ENCODE measurements at places on chromosomes 3 and 15.

DNA sequence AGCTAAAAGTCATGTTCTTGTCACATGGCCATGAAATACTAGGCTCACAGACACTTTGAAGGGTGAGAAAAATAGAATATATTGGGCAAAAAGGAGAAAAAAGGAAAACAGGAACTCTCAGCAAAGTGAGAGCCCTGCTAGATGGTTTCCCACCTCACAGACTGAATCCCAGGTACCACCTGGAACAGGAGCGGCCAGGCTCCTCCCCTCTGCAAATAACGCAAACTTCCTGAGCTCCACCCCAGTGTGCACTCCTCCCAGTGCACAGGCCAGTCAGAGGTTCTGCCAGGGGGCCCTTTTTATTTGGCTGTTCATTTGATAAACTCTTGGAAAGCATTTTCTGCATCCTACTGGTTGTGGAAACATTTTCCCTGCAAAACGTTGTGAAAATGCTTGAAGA is 780.4 kb downstream of the TBL1XR1 start:
- DNase-seq = no peak

DNA sequence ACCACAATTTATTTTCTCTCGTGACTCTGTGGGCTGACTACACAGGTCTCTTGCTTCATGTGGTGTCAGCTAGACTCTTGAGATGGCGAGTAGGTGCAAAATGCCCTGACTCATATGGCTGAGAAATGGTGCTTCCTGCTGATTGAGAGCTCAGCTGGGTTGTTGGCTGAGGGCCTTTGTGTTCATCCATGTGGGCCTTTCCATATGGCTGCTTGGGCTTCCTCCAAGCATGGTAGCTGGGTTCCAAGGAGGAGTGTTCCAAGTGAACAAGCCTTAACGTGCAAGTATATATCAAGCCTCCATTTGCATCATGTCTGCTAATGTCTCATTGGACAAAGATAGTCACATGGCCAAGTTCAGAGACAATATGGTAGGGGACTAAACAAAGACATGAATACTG is 164.0 kb downstream of the PDCD6IP start:
- DNase-seq = no peak

DNA sequence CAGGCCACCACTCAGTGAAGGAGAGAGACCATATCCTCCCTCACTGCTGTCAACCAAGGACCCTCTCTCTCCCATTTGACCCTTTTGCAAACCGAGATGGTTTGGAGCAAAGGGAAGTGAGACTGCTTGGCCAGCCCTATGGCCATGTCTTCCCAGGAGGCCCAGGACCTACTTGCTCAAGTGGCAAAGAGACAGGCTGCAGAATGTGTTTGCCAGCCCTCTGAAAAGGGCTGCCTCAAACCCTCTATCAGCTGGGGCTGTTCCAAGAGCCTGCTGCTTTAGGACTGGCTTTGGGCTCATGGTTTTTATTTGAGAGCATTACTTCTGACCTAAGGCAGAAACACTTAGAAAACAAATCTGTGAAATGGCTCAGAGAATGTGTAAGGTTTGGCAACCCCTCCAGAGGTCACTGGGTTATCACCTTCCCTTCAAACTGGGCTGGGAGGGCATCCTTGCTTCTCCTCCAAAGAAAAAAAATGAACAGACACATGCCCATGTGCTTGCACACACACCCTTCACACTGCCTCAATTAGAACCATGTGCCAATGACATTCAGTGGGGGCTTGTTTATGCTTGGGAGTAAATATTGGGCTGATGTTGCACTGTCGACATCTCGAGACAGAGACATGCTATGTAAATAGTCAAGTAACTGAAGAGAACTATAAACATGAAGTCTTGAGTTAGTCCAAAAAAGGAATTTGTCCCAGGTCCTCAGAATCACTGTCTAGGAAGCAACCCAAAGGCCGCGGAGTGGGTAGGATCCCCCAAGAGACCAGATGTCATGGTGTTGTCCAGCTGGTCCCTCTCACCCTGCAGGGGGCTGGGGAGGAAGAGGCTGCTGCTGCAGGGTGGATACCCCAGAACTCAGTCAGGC is 49.8 kb upstream of the CTDSPL start:
- DNase-seq = no peak

- peak; percentile 16 for DNase-seq
Measured at GRCh38 chr15:43285609-43286037, 18.9 kb upstream of the TGM5 start.

DNA sequence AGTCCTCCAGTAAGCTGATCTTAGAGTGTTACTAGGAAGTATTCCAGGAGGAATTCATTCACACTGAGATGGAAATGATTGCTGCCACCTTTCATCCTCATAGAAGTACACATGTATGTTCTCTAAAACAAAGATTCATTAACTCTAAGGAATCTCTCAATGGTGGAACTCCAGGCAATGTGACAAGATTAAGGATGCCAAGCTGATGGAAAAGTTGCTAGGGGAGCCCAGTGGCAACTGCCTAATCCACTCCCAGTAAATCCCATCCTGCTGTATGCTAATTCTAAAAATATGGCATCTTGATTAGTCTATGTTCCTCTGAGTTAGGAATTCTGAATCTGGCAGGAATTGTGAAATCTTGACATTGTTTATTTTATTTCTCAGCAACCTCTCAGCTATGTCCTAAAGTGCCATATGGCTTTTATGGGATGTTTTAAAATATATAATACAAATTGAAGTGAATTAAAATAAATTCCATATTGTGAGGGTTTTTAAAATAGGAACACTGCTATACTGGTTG is 210.0 kb upstream of the TRIM42 start:
- no peak for DNase-seq

DNA sequence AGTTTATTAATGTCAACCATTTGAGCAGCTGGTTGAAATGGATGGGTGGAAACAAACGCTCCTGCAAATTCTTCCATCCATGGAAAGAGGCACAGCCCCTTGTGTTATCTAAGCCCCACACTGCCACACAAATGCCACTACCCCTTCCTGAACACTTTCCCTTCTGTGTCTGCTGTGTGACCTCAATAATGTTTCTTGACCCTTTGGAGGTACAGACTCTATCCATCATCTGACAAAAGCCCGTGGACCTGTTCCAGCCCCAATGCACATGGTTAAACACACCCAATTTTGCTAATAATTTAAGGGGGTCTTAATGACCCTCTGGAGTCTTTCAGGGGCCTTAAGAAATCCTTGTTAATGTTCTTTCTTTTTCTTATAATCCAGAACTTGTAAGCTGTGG is 482.2 kb upstream of the CFAP20DC start:
- no peak for DNase-seq

DNA sequence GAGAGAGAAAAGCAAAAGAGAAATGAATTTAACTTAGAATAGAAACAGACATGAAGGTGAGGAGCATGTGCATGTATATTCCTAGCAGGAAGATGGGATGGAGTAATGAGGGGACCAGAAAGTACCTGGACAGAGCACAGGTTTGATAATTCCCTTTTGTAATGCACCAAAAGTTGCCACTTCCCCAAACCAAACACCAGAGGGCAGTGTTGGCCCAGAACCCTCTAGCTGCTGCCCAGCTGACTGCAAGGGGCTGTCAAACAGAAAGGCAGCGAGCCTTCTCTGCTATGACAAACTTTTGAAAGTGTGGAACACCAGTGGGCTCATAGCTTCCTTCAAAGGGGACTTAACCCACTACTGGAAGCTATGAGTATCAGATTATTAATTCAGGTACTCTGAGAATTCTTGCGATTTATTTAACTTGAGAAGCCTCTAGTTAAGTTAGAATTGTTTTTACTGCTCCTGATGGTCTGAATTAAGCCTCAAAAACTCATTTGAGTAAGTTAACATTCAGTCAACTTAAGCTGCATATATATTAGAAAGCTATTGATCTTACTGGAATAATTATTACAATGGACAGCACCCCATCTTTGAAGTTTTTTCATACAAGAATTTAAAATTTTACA is 234.9 kb downstream of the NEK10 start:
- peak; percentile 4 for DNase-seq

- DNase-seq = no peak
Measured at GRCh38 chr3:19744047-19744446, 190.0 kb downstream of the EFHB start.

DNA sequence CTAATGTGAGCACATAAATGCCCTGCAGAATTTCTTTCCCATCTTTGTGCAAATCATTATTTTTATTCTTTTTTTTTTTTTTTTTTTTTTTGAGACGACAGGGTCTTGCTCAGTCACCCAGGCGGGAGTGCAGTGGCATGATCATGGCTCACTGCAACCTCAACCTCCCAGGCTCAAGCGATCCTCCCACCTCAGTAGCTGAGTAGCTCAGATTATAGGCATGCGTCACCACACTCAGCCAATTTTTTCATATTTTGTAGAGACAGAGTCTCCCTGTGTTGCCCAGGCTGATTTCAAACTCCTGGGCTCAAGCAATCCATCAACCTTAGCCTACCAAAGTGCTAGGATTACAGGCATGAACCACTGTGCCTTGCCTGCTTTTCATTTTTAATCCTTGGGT is 22.9 kb downstream of the DAG1 start:
- no peak for DNase-seq

DNA sequence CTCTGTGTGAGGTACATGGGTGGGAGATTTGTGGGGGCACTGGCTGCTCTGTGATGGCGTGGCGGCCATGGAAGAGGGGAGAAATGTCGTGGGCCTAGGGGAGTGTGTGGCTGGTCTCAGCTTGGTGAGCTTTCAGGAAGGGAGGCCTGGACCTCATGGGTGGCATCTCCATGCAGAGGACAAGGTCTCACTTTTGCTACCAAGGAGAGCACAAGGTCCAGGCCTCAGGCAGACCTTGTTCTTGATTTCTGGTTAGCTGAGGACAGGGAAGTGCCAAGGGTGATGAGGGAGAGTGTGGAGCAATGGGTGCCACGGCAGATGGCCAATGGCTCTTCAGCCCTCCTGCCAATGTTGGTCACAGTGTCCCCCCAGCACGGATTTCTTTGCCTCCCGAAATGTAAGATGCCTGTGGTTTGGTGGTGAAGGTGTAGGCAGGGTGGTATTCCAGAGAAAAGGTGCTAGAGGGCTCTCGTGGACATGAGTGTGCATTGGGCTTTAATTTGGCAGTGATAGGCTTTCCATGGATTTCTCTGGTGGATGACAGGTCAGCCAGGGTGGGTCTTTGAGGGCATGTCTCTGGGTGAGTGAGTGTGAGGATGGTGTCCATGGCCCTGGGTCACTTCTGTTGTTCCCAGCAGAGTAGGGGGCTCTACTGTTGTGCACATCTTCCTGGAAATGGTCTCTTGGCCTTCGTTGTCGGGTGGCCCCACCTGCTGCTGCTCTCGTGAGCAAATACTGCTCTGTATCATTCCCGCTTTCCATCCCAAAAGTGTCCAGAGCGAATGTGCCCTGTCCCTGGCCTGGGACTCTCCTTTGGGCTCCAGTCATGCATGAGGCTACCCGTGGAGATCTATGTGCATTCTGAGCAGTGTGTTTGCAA is 108.0 kb downstream of the SNRPN start:
- DNase-seq = no peak

DNA sequence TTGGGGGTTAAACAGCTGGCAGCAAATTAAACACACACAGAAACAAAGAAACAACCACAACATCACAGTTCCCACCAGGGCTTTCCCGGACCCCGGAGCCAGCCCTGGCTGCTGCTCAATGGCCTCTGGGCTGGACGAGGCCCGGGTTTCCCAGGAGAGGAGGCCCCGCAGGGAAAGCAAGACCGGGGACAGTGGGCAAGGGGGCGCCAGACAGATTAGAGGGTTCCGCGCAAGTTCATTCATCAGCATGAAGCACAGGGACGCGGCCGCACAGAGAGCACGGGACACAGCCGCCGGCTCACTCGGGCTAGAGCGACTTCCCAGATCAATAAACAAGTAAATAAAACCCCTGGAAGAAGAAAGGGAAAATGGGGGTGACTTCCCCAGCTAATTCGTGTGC is 66.4 kb upstream of the RPL32 start:
- DNase-seq = no peak

- no peak for DNase-seq
Measured at GRCh38 chr3:139675327-139675726, 2.4 kb downstream of the NMNAT3 start.

DNA sequence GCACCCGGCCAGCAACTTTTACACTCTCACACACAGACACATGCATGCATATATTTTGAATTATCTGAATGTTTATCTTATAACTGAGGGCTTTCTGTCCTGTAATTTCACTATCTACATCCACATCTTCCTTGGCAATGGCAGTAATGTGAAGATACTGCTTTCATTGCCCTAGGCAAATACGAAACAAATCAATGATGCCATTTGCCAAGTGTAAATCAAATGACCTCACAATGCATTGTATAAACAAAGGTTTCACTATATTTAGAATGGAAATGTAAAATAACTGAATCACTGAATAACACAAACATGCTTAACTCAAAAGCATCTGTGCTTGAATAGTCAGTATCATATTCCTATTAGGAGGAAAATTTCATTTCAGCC is 455.6 kb downstream of the TBL1XR1 start:
- DNase-seq = no peak

- DNase-seq = no peak
Measured at GRCh38 chr3:185423178-185423577, 60.2 kb downstream of the MAP3K13 start.

DNA sequence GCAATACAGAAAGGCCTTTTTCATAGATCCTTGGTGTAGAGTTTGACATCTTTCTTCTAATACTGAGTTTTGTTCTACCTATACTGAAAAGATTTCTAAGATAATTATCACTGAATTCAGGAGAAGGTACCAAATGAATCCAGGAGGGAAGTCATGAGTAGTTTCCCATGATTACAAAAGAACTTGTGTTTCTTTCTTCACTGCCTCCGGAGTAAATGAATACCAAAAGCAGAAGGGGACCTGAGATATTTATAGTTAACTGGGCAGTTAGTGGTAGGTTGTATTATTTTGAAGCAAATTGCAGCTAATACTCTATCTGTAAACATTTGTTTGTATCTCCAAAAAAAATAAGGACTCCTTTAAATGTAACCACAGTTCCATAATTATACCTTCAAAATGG is 175.4 kb downstream of the SUCNR1 start:
- DNase-seq = no peak

DNA sequence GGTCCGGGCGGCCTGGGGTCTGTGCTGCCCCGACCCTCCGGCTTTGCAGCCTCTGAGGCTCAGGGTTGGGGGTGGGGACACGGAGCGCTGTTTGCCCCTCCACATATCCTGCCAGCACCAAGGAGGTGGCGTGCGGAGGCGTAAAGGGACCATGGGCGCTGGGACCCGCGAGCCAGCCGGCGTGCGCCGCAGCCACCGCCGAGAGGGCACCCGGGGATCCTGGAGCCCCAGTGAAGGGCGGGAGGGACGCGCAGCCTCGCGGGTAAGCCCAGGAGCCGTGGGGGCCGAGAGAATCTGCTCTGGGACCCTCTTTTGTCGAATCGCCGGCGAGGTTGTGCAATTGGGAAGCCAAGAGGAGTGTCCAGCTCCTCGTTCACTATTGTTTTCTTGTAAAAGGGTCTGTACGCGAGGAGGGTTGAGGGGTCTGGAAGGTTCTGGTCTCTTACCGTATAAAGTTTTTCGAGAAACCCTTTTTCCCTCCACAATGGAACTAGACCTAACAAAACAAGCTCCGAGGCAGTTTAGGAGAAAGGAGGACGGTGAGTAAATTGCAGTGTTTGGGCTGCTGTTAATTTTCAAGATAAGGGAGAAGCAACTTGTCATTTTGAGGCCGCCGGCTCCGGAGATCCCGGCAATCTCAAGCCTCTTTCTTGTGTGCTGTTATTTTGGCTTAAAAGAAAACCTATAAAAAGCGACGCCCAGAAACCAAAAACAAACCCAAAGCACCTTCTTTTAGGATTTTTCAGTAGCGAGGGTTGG is 29.9 kb upstream of the ST3GAL6 start:
- no peak for DNase-seq

- DNase-seq = no peak
Measured at GRCh38 chr3:81451611-81452010, 309.8 kb downstream of the GBE1 start.

- no peak for DNase-seq
Measured at GRCh38 chr15:91515188-91515754, 338.2 kb upstream of the SLCO3A1 start.

Data from activated naive CD4-positive, alpha-beta T cell (primary cell).